ENCODE measurements at places on chromosomes 5 and 9.

DNA sequence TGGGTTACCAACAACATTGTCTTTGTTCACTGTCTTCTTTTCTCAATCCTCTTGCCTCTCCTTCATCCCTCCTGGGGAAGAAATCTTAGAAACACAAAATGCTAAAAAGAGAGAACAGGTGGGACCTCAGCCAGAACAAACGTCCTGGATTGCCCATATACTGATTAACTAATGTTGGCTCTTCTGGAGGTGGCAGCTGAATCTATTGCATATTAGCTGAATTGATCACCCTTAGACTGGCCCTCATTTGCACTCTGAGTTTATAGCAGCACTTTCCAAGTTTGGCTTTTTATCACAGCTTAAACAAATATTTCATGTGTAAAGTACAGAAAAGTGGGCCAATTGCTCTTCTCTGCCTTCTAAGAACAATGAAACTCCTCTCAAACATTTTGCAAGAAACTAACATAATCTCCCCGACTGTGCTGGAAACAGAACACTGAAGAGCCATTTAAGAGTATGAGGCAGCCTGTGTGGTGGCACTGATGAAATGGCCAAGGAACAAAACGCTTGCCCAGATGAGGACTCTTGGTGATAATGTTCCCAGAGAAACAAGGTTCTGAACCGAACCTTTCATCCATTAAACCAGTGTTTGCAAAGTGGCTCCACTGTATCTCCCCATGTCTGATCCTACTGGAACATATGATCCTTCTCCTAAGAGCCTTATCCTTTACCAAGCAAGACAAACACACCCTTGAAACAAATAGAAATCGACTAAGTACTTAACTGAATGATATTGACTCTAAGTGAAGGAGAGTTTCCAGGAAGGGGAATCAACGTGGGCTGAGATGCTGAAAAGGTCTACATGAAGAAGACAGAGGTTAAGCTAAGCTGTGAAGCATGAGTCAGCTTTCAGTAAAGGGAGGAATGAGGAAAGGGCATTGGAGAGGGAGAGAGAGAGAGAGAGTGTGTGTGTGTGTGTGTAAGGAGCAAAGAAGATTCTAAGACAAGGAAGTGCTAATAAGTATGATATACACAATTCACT is 83.2 kb upstream of the LIFR start:
- DNase-seq, result no peak

- DNase-seq, result no peak
Observed at GRCh38 chr9:20884985-20885593, 146.4 kb downstream of the HACD4 start.

DNA sequence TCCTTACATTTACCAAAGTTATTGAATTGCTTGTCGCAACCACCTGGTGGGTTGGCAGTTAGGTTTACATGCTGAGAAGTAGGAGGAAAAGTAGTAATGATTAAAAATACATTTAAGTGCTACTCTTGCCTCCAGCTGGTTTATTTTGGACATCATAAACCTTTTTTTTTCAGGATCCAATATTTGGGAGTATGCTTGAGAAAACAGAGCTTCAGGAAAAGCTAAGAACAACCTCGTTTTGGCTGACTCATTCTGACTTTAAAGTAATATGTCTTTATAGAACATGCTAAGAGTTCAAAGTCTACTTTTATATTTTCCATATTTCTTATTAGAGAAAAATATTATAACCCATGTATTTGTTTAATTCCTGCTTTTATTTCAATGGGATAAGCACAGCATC is 41.7 kb upstream of the BNC2 start:
- DNase-seq, result no peak

DNA sequence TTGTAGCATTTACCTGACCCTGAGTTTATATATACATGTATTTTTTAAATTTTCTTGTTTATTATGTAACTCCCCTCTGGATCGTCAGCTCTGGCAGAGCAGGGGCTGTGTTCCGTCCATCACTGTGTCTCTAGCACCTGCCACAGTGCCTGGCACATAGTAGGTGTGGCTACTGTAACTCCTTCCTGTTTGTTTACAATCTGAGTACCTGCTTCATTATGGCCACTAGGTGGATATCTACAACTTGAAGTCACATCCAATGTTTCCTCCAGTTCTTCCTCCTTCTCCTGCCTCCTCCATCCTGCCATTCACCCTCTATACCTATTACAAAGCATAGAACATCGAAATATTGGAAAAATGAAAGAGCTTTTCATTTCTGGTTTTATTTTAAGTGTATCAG is 14.2 kb upstream of the PPP1R2B start:
- DNase-seq, result no peak

- DNase-seq, result no peak
Observed at GRCh38 chr9:125747765-125748445, 732 bp downstream of the PBX3 start.

Measured in AG09309 (cell line).